ENCODE measurements at places on chromosomes 7 and 10.

DNA sequence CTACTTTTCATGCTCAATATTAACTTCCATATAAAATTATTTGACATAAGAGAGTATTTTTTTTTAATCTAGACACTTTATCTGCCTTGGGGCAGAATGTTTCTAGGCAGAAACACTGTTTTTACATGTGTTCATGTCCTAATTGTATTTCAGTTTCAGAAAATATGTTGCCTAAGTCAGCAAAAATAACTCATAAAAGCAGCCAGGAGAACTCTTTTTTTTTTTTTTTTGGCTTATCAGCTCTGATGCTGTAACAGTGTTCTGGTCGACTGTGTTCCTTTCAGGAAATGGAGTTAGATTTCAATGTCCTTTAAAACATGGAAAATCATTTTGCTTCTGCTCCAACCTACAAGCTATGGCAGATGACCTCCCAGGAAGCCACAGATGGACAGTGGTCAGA, 63.2 kb upstream of the OPALIN start:
- H3K27ac ChIP-seq = no peak overlapping the region
- H3K27me3 ChIP-seq = peaks cover 25% of the 10 kb centered on the region
- no peaks in the 10 kb centered on the region for H3K36me3 ChIP-seq

- H3K4me3 ChIP-seq = peak overlapping the region; percentile 96
- H3K27ac ChIP-seq = no peak overlapping the region
- peaks cover 45% of the 10 kb centered on the region for H3K4me1 ChIP-seq
- no peaks in the 10 kb centered on the region for H3K27me3 ChIP-seq
- no peak for DNase-seq
Observed at GRCh38 chr10:73774637-73775036, 7.2 kb upstream of the CHCHD1 start.

GRCh38 chr7:37097276-37097675, 351.4 kb downstream of the ELMO1 start:
- H3K4me1 ChIP-seq = peaks cover 25% of the 10 kb centered on the region
- DNase-seq = no peak
- no peaks in the 10 kb centered on the region for H3K27me3 ChIP-seq
- no peak overlapping the region for H3K27ac ChIP-seq
- no peak overlapping the region for H3K4me3 ChIP-seq
- H3K36me3 ChIP-seq = peaks cover 66% of the 10 kb centered on the region

- DNase-seq = no peak
- H3K27me3 ChIP-seq = no peaks in the 10 kb centered on the region
- no peak overlapping the region for H3K27ac ChIP-seq
Observed at GRCh38 chr10:35699848-35700486, 57.9 kb upstream of the FZD8 start.

DNA sequence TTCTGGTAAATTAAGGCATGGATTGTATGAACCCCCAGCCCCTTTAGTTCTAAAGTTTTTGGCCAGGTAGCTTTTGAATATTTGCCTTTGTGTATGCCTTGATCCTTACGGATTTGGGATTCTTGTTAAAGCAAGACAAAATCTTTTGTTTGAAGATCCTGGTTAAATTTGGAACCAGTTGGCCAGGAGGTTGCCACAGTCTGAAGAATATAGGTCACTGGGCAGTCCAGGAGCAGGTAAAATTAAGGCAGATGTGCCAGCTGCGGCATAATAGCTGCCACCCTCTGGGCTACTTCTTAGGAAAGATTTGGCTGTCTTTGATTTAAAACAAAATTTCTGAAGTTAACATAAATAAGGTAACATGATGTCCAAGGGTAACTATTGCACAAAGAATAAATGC, 192.3 kb downstream of the SUGCT start:
- no peak overlapping the region for H3K4me3 ChIP-seq
- H3K27me3 ChIP-seq = no peaks in the 10 kb centered on the region
- no peaks in the 10 kb centered on the region for H3K4me1 ChIP-seq
- H3K27ac ChIP-seq = no peak overlapping the region
- DNase-seq = no peak

All from activated T-helper 2 cell treated with anti-CD3 and anti-CD28 coated beads, Interferon-gamma antibody, Interleukin-2, Interleukin-4, amounts not matched to agents 10 μg/mL and 5 μg/mL and 100 μg/mL, durations not matched to agents 14 hours and 24 hours and 36 hours (primary cell).